ENCODE measurements at places on chromosomes 2 and 18.

GRCh38 chr2:16047701-16048100, 107.4 kb downstream of the MYCN start:
- no peak for DNase-seq

DNA sequence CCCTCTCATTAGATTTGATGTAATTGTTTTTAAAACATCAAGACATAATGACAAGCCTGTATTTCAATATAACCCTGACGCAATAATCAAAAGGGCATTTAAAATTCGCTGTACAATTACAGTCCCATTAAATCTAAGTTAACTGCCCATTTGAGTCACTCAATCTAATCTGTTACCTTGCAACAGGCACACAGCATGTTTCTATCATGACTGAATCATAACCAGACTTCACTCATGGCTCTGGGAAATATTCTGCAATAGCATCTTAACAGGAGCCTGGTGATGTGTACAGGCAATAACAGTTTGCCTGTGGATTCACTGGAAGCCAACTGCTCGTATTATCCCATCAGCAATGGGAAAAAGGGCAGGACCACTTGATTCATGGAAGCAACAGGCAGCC, 142.3 kb upstream of the NCKAP5 start:
- no peak for DNase-seq

DNA sequence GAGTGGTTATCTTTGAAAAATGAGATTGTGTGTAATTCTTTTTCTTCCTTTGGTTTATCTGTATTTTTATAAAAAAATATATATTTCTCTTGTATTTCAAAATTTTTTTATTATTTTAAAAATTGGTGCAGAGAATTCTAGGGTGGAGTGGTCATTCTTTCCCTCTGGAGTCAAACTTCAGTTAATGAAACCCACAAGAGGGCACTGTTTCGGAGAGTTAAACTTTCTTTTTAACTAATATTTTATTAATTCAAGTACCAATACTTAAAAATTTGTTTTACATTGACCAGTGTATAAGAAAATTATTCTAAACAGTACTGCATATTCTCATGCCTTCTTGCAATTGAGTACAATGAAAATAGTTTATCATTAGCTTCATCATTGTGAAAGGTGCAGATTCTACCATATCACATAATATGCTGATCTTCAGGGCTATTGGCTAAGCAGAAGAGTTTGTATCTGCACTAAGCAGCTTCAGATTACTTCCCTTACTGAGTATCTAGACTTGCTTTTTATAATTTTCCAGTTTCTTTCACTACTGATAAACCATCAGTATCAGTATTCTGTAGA, 50.1 kb downstream of the HS1BP3 start:
- no peak for DNase-seq

DNA sequence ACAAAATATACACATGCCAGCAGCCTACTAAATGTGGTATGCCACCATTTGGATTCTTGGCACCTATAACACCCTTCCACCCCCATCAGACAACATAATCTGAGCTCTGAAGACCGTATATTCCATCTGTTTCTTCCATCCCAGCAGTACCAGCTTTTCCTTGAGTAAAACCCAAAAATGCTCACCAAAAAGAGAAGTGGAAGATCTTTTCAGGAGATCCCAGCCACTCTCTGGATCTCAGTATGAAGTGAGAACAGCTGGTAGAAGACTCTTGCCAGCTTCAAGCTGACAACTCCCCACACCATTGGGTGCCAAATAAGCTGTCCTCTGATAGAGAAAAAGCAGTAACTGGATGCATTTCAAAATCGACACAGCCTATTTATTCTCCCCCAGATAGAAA, 22.6 kb downstream of the REG1B start:
- no peak for DNase-seq

DNA sequence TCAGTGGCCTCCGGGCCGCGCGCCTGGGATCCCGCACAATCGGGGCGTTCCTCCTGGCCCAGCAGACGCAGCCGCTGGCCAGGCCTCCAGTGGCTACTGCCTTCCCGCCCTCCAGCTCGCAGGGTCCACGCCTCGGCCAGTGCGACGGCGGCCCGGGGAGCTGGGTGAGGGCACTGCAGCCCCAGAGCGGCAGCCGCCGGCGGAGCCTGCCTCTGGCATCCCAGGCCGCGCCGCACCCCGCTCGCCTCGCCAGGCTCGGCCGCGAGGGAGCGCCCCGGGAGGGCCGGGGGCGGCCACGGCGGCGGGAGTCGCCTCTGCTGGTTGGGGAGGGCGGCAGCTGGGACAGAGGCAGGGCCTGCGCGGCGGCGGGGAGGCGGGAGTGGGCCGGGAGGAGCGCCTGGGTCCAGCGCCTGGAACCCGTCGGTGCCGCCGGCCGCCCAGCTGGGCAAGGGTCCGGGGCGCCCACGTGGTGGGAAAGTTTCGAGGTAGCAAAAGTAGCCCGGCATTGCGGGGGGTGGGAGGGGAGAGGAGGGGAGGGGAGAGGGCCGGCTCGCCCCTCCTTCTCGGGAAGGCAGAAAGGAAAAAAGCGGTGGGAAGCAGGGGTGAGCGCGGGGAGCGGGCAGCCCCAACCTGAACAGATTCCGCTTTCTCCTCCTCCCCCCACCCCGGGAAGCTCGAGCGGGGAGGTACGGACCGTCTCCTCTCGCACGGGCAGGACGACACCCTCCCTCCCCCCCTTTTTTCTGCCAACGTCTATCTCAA, 1.5 kb upstream of the INHBB start:
- DNase-seq = no peak

DNA sequence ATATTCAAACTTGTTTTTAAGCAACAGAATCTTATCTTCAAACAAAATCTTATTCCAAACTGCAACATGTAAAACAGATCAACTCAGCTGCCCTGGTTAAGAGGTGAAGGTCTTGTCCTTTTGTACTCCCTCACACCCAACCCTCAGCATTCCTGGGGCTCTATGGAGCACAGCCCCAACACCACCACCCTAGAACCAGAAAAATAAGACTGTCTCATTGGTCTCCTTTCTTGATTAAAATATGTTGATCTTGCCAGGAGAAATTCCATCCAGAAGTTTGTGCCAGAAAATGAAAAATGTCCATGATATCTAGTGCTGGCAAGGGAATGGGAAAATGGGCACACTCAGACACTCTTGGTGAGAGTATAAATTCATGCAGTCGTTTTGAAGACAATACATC, 62.1 kb upstream of the TMEM17 start:
- DNase-seq = no peak

DNA sequence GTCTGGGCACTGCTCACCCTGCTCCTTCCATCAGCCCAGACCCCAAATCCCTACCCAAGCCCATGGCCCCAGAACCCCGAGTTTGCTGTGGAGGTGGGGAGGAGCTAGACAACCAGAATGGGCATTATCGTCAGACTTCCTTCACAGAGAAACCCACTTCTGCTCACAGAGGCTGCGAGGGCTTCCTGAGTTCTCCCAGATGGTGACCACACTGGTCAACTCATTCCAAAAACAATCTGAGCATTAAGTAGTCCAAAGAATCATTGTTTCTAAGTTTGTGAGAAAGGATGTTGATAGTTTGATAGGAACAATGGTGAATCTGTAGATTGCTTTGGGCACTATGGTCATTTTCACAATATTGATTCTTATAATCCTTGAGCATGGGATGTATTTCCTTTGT, 60.2 kb downstream of the LRRC30 start:
- no peak for DNase-seq

GRCh38 chr18:13892098-13892497, 23.2 kb downstream of the MC2R start:
- no peak for DNase-seq

DNA sequence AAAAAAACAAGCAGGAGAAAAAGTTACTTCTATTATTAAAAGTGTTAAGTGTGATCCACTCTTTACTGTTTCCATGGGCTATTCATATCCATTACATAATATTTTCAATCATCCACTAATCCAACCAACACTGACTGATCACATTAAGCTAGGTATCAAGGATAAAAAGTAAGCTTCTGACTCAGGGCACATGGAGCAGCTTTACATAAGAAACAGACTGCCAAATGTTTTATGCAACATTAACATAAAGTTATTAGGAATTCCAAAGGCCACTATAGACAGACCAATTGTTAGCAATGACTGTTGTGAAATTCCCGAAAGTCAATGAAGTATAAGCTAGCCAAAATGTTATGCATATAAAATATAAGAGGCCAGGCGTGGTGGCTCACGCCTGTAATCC, 277.6 kb downstream of the ZEB2 start:
- no peak for DNase-seq

- no peak for DNase-seq
Observed at GRCh38 chr2:11592671-11593574, 59.1 kb downstream of the GREB1 start.

GRCh38 chr2:232316461-232317330, 61.9 kb upstream of the ALPP start:
- DNase-seq = no peak

- DNase-seq = peak; percentile 16
Observed at GRCh38 chr2:161273038-161273760, 35.0 kb upstream of the PSMD14 start.

All from NCI-H2081 treated with DMSO at 0.1 percent for 48 hours (cell line).